NCI-H187 treated with DMSO at 0.1 percent for 48 hours (cell line): ENCODE measurements at places on chromosomes 3 and 15.

- peak; percentile 68 for DNase-seq
Observed at GRCh38 chr15:60299452-60300047, 98.2 kb downstream of the ANXA2 start.

DNA sequence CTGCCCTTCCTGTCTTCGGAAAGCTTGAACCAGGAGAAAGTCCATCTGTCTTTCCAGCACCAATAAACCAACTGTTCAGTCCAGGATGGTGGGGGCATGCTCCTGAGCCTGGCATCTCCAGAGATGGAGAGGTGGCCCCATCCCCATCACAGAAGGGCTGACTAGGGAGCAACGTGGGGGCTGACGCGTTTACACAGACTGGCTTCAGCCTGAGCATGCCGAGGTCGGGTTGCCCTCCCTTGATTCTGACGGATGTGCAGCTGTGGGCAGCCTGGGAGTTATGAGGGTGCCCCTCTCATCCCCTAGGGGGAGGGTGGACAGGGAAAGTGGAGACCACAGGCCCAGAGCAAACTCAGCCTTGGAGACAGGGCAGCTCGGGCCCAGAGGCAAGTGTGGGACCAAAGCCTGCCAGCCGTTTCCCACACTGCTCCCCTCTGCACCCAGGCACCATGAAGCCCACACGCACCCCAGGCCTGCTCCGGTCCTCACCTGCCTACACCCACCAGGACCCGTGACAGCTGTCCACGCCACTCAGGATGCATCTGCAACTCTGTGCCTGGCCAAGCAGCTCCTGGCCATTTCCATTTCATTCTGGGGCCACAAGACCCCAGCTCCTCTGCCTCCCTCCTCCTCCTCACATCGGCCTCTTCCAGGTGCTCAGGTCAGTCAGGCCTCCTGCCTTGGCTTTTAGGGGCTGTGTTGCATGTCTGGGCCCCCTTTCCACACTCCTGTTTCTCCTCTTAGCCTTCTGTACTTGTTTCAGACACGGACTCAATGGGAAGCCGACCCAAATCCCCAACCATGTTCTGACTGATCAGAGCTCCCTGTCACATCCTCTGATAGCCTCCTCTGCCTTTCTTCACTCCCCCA is 48.2 kb upstream of the SLC41A3 start:
- DNase-seq = no peak

DNA sequence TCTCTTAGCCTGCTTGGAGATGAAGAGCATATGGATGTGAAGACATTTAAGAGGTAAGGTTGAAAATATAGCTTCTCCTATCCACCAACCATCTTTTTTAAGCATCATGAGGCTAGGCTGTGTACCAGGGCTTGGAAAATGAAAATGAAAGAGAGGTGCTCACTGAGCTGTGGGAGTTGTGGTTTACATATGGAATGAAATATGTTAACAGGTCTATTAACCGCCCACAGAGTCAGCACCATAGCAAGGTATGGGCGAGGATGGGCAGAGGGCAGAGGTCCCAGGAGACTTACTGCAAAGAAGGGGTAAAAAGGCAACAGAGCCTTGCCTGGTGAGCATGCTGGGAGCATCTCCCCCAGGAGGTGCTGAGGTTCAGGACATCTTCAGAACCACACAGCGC is 273.1 kb downstream of the GABRG3 start:
- DNase-seq = no peak

DNA sequence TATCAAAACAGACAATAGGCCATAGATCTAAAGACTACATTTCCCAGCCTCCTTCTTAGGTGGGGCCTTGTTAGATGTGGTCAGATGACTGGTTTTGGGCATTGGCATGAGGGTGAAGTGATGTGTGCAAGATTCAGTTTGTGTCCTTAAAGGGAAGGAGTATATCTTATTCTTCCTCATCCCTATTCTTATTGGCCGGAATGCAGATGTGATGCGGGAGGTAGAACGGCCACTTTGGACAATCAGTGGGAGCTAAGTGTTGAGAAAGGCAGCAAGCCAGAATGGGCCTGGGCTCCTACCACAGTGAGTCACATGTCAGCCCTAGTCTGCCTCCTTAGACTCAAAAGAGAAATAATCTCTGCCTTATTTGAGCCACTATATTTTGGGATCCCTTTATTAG is 89.8 kb upstream of the MEX3B start:
- DNase-seq = no peak

DNA sequence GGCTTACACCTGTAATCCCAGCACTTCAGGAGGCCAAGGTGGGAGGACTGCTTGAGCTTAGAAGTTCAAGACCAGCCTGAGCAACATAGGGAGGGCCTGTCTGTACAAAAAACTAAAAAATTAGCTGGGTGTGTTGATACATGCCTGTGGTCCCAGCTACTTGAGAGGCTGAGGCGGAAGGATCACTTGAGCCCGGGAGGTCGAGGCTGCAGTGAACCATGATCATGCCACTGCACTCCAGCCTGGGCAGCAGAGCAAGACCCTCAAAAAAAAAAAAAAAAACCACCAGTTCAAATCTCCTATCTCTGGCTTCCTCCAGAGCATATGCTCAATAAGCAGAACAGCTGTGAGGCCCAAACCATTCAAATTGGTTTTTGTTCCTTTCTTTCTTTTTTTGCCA is 53.4 kb downstream of the ZNF609 start:
- no peak for DNase-seq

- DNase-seq = peak; percentile 76
Observed at GRCh38 chr3:73255609-73256029, 194.2 kb downstream of the EBLN2 start.

- DNase-seq = no peak
Observed at GRCh38 chr3:123795471-123796251, 88.5 kb downstream of the MYLK start.

DNA sequence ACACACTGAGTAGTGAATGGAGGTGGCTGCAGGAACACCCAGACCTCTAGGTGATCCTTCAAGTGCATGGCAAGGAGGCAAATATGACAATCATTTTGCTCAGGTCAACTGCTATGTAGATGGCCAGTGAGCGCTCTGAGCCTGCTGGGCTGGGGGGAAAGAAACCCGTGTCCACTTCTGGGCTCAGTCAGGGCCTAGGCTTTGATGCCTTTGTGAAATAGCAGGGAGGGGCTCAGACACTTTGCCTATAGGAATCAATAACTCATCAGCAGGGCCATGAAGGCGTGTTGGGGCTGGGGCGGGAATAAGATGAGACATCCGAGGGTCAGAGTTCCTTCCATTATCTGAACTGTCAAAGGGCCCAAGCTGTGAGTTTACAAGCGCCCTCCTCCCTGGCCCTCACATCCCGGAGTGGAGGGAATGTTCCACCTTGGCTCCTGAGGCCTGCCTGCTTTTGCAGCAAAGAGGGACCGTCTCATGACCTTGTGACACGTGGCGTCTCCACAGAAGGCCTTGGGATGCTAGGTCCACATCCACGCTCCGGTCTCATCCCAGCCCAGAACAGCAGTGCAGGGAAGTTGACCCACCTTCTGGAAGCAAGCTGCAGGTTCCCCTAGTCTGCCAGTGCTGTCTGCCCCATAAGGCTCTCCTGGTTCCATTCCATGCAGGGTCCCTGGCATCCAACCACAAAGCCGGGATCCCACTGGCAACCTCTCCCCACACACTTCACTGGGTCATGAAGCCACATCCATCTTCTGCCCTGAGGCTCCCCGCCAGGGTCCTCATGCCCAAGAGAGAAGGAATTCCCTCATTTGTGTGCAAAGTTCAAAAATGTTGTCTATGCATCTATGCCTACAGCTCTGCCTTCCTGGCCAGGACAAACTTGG is 78.4 kb downstream of the CHSY1 start:
- DNase-seq = no peak

DNA sequence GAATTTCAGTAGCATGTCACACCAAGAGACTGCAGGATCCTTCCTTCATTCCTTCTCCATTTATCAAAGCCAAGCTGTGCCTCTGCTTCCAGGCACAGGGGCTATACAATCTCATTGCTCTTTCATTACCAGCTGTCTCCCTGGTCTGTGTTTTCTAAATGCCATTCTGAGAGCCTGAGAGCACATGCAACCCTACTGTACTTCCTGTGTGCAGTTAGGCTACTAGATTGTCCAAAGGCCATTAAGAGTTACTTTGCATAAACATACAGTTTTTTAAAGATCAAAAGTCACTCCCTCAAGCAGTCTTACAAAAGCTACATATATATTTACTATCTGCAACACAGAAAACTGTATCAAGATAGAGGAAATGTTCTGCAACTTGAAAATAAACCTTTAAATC is 110.1 kb downstream of the CFAP44 start:
- no peak for DNase-seq

- DNase-seq = no peak
Observed at GRCh38 chr3:157370867-157371266, 65.8 kb upstream of the PTX3 start.

DNA sequence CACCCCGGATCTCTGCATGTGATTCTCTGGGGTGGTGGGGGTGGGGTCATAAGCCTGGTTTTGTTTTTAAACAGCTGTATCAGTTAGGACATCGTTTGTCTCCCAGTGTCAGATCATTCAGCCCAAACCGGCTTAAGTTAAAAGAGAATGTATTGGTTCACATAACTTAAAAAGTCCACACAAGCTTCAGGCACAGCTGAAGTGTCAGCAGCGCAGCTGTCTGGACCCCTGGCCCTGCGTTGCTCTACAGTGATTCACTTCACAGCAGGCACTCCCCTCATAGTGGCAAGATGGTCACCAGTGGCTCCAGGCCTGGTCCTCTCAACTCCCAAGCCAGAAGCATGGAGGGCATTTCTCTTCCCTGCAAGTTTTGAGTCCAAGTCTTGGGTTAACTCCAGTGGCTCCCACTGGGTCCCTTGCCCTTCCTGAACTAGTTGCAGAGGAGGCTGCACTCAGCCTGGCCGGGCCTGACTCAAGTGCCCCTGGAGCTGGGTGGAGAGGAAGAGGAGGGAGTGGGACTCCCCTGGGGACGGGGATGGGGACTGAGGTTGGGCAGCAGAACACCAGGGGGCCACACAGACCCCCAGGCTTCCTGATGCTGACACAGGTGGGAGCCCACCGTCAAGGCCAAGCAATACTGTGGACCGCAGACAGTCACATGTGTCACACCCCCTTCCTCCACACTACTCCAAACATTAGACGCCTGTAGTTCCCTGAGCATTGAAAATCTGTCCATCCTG is 28.9 kb upstream of the GP9 start:
- no peak for DNase-seq

DNA sequence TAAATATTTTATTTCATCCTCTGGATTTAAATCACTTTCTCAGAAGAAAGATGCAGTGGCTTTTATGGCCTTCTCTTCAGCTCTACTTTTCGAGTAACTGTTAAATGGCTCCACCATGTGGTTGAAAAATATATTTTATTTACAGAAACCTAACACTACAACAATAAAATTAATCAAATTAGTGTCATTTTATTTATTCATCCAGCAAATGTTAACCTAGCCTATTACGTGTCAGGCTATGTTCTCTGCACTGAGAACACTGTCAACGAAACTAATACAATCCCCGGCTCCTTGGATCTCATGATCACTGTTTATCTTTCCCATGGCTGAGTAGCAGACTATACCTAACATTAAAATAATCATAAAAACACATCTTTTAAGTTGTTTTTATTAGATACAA is 148.0 kb upstream of the OSTN start:
- DNase-seq = no peak

- DNase-seq = no peak
Observed at GRCh38 chr15:67033571-67034044, 31.8 kb upstream of the SMAD3 start.

DNA sequence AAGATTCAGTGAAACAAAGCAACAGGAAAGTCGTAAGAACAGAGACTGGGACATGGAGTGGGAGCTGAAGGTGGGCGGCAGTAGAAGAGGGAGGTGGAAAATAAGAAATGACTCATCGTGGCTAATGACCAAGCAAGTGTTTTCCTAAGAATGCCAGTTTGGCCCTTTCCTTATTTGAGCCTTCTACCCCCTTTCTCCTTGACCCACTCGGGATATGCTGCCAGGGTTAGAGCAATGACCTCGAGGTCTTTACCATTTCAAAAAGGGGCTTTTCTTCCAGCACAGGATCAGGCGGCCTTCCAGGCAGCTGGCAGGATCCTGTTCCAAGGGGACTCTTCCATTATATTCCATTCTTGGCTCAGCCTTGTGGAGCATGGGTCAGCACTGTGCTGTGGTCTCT is 241.1 kb downstream of the RYR3 start:
- no peak for DNase-seq

DNA sequence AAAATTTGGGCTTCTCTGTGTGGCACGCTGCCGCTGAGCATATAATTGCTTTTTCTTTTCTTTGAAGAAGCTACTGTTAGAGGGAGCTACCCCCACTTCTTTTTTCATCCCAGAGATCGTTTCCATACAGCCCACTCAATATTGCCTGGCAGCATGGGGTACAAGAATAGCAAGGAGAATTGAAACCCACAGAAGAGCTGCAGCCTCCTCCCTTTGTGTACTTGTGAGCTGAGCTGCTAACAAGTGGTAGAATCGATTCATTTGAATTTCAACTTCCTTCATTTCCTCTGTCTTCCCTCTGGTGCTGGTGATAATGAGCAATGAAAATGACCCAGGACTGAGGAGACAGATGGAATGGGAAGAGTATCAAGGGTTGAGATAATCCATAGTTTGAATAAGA is 64.9 kb downstream of the LRRC3B start:
- no peak for DNase-seq

- DNase-seq = no peak
Observed at GRCh38 chr3:141373768-141374526, 5.6 kb downstream of the ZBTB38 start.

DNA sequence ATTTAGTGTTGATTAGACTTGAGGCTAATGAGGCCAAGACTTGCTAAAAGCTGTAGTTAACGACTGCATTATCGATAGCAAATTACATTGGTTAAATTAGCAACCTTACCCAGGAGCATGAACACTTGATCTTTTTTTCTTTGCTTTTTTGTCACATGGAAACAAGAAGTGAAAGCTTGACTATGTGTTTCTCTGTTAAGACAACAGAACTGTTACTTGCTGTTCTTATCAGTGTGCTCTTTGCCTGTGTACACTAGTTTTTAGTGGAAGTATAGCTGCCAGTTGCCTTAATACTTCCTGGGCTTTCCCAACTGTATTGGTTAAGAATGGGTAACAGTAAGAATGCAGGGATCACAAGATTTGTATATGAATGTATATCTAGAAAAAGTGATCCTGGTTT is 625.5 kb downstream of the NAALADL2 start:
- DNase-seq = no peak

GRCh38 chr15:62533687-62534086 is 368.6 kb upstream of the C2CD4B start:
- DNase-seq = no peak

GRCh38 chr3:39295184-39295775 is 15.4 kb upstream of the CX3CR1 start:
- no peak for DNase-seq

DNA sequence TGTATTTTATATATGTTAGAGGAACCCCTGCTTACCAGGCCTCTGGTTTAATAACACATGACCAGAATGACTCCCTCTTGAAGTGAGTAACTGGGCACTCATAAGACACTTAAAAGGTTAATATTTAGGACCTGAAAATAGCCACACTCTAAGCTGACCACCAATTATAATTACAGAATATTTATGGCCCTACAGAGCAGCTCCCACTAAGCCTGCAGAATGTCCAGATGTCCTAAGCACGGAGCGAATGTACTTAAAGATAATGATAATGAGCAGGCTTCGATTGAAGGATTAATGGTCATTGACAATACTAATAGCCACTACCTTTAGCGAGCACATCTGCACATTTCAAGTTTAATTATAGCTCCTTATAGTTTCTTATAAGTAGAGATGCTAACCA is 22.8 kb upstream of the KCTD6 start:
- DNase-seq = no peak

- no peak for DNase-seq
Observed at GRCh38 chr15:88646951-88647350, 8.1 kb downstream of the ISG20 start.
